NCI-H2081 treated with DMSO at 0.1 percent for 48 hours (cell line): ENCODE measurements at places on chromosomes 6 and 20.

- DNase-seq: peak; percentile 87
These were observed 50.3 kb upstream of the NAA20 start for GRCh38 chr20:19966840-19967239.

DNA sequence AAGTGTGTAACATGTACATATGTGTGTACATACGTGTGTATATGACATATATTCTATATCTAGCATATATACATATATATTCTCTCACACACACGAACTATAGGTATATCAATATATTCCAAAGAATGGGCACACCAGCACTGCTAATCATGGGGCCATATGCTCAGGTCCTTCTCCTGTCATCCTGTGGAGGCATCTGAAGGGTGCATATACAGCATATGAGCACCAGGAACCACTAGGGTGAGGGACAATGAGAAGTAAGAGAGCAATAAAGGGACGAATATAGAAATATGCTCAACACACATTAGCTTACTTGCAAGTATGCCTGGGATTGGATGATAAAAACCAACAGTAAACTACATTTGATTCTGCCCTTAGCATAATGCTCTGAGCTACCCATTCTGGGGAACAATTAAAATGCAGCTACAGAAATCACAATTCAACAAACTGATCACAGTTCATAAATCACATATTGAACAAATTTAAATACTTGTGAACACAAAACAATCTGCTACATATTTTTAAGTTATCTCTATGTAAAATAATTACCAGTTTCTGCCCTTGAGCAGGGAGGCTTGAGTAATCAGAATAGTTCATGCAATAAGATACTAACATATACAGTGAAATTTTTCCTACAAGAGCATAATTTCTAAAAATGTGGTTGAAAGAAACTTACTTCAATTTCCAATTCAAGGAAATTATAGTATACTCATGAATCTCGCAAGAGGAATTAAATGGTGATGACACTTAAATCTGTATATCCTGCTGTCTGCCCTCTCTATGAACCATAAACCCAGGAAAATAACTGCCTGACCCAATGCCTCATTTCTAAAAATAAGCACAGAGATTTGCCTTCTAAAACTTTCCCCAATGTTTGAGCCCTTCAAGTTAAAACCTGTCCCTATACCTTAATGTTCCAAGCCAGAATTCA is 272.2 kb upstream of the THEMIS start:
- no peak for DNase-seq

DNA sequence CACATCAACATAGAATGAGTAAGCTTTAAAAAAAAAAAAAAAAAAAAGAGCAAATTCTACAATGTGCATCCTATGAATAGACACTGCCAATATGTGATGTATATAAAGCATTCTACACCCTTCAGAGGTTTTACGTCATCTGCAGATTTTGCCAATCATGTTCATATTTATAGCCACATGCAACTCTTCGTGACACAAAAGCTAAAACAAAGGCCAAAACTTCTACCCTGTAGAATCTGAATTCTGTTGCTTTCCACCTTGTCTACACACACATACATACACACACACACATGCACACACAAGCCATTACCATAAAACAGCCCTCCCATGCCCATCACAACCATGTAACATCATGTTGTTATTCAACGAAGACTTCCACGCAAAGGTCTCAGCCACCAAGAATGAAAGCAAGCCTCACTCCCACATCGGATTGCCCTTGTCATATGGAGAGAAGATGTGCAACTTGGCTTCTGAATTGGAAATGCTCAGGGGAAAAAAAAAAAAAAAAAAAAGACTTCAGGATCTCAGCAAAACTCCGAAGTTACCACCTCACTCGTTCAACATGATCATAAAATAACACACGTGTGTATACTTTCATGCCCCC is 479.4 kb upstream of the JARID2 start:
- DNase-seq: no peak

DNA sequence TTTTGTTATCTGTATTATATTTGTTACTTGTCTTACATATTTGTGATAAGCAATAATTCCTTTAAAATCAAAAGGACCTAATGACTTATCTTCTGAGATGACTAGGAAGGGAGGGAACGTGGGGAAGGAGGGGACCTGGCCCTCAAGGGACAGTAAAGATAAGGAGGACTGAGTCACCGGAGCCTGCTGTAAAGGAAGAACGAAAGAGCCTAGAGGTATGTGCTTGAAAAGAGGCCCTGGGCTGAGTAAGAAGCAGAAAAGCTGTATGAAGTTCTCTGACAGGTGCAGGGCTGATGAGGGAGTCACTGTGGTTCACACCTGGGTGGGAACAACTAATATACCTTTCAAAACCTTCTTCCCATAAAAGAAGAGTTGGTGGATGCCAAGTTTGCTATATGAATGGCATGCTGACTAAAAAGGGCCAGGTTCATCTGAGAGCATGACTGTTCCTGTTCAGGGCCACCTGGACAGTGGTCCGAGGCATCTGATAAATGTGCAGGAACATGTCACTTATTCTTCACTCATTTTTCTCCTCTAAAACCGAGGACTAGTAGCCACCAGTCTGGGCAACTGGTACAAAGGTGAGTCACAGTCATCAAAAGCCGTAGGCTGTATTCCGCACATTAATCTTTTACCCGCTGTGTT is 111.3 kb downstream of the TNFAIP3 start:
- no peak for DNase-seq

DNA sequence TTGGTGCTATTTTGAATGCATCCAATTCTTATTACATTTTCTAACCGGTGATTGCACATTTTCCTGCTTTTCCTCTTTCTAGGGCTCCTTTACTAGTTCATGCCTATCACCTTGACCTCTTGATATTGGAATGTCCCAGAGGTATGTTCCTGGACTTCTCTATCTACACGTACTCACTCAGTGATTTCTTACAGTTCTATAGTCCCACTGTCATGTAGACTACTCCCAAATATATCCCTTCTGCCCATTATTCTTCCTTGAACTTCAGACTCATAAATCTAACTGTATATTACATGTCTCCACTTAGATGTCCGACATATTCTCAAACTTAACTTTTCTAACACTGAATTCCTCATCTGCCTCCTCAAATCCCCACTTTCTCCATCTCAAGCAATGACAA is 7.2 kb upstream of the AHI1 start:
- DNase-seq: no peak

DNA sequence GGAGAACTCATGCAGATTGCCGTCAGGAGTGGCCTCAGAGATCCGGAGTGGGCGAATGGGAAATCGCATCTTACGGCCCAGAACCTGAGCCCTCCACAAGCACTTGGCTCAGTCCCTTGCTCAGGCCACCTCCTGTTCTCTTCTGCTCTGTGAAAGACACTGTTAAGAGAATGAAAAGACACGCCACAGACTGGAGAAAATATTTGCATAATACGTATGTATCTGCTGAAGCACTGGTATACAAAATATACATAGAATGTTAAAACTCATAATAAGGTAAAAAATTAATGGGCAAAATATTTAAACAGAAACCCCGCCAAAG is 838 bp upstream of the POM121L2 start:
- DNase-seq: no peak

DNA sequence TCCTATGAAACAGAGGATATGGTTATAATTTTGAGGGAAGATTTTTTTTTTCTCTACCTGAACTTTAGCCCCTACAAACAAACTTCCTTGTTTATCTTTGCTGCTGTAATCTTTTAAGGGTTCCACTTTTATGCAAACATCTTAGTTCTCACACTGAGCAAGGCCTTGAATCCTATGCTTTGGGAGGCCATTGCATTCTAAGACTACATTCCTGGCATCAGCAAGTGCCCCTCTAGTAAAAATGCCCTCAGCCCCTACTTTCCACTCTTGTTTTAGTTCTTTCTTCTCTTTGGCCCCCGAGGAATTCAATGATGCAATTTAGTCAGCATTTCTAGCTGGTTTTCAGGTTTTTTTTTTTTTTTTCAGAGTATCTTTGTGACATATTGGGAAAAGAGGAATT is 8.1 kb upstream of the AHI1 start:
- DNase-seq: no peak

DNA sequence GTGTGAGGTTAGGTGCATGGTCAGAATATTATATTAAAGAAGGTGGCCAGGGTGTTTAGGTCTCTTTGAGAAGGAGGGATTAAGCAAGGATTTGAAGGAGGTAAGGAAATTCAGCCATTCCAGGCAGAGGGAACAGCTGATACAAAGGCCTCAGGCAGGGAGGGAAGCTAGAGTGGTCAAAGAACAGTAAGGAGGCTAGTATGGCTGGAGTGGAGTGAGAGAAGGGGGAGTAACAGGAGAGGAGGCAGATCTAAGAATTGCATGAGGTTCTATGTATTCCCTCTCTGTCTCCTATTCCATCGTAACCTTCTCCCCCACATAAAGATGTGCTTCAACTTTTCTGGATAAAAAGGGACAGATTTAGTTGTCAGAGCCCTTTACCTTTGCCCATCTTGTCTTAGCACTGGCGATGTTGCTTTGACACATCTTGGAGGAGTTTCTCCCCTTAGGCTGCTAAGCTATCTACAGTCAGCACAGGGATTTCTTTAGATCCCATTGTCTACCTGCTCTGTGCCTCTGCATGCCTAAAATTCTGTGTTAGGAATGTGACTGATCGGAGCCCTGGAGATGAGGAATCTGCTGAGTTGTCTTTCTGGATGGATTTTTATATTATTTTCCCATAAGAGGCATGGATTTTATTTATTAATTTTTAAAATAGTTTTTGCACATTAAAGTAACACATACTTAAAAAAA is 59.9 kb downstream of the KLHL31 start:
- DNase-seq: no peak

- DNase-seq: no peak
These were observed 107.8 kb downstream of the COL19A1 start for GRCh38 chr6:69974193-69974592.

GRCh38 chr20:568673-569415 is 25.3 kb upstream of the CSNK2A1 start:
- DNase-seq: no peak

DNA sequence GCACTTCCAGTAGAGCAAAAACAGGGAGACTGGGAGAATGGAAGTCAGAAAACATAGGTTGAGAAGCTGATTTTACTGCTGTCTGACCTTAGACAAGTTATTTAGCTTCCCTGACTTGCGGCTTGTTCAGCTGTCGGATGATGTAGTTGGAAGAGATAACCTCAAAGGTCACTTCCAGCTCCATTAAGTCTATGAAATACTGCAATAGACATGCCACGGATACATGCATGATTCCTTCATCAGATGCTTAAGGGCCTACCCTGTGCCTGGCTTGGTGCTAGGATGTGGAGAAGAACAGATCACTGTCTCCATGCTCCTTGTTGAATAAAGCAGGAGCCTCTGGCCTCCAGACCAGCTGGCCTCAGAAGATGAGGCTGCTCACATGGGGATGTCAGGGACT is 43.7 kb downstream of the FYN start:
- no peak for DNase-seq

DNA sequence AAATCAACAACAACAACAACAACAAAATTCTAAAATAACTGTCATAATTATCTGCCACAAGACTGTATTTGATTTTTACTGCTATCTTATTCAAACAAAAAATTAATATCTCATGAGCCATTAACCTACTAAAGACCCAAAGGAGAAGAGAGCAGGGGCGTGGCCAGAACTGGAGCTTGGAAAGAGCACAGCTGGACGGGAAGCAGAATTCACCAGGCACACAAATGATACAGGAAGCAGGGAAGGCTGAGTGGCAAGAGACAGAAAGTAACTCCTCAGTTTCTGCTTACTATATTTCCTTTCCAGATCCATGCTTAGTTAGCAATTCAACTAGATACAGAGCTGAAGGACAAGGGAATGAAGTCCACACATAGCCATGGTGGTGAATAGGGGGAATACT is 54.4 kb downstream of the FKBP5 start:
- no peak for DNase-seq

- no peak for DNase-seq
These were observed 64.6 kb downstream of the VGLL2 start for GRCh38 chr6:117329926-117330325.

DNA sequence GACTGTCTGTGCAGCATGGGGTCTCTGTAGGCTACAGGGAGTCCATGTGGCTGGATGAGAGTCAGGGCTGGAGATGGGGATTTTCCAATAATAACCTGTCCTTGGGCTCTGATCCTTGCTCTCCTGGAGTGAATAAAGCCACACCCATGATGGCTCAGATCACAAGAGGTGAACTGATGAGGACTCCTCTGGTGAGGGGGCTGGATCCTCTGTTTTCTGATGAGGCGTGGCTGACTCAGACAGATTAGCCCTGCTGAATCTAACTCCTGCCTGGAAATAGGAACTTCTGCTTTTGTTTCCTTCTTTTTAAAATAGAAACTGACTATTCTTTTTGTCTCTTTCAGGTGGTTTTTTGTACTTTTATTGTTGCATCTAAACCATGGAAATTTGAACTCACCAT is 27.0 kb downstream of the CST9L start:
- DNase-seq: no peak
